ENCODE measurements at places on chromosomes 1 and 21. TPM values are rescaled to one million over a fixed set of nuclear protein-coding genes. Genes with fewer than 3 reads are reported as not detected.

DNA sequence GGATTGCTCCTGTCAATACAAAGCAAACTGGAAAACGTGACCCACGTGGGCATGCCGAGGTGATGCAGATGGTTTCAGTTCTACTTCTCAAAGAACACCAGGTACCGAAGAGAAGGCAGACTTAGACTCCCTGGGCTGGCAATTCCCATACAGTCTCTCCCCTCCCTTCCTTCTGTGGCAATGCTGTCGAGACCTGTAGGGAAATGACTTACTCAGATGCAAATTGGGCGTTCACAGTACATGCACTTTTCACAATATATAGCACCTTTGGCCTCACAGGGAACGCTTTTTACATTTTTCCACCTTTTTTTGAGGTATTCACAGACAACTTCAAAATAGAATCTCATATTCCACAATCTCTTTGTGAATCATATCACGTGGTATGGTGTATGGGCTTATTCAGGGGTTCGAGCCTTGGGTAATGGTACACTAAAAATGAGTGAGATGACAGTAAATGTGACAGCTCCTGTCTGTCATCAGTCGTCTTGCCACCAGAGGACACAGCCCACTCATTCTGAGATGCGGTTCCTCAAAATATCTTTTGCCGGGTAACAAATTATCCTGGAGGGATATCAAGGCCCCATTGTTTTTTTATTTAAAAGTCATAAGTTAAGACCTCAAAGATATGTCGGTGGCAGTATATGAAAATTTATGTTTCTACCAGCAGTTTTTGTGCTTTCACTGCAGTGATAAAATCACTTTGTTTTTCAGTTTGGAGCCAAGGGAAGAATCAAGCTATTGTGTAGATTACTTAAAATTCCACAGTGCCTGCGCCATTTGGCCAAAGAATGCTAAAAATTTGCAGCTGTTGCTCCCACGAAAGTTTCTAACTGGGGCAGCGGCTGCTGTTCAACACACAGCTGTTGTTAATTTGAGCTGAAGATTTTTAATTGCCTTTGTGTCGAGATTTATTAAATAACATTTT is 168.4 kb downstream of the ZZZ3 start:
- DNase-seq = no peak

DNA sequence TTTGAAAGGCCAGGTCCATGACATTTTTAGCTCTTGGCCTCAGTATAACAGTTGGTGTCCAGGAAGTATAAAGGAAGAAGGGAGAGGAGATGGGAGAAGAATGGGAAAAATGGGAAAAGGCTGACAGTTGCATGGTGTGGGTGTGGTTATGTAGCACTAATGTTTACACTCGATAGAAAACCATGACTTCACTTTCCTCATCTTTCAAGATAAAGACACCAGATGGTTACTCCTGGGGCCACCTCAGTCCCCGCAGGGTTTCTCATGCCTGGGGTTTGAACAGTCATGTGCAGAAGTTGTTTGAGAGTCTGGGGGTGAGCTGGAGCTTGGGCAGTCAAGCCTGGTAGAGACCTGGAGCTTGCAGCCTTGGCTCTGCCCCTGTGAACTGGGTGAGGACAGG is 7.9 kb downstream of the PGBD2 start:
- no peak for DNase-seq

DNA sequence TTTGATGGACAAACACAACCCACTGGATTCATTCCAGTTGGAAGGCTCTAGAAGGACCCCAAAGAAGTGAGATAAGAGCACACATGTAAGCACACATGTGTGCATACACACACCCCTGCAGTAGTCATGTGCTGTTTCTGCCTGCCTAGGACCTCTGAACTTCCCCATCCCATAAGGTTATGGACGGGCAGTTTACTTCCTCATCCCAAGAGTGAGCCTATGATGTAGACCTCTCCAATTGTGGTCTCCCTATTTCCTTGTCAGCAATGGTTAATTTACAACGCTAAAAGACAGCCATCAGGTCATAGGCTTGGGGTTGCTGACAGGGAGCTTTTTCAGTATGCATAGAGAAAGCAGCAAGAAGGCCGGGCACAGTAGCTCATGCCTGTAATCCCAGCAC is 15.4 kb upstream of the ADAR start:
- DNase-seq = no peak

The S100A12 gene
- polyA plus RNA-seq = not detected

The TMPRSS2 gene
- polyA plus RNA-seq = not detected

DNA sequence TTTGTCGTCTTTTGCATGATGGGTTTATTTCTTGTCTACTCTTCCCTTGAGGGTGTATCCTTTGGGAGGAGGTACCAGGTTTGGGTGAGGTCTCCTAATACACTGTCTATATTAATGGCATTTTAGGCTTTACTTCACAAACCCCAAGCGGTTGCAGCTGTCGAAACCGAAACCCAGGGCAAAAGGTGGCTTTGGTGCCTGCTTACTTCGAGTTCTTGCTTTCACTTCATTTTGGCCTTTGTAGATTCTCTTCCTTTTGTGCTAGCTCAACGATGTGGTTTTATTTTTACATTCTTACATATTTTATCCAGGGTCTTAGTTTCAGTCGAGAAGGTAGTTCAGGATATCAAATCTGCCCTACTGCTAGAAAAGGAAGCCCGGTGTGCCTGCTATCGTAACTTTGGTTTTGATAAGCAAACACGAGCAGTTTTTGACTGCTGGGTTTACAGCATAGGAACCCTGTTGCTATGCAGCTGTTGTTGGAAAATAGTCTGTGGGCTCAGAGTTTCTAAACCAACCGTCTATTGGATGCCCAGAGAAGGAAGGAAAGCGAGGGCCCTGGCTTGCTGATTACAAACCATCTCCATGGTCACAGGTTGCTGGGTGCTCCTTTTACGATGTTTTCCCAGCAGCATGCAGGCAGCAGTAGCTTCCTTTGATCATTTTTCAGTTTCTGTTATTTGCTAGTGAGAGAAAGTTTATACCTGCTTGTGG is 9.8 kb upstream of the TSPAN2 start:
- peak; percentile 60 for DNase-seq

The TRIM45 gene
- polyA plus RNA-seq = 0.06 TPM

- no peak for DNase-seq
Observed at GRCh38 chr1:153324912-153325311, 12.2 kb upstream of the PGLYRP3 start.

GRCh38 chr1:205226868-205227583 is 720 bp upstream of the TMCC2 start:
- DNase-seq = no peak

The HES5 gene
- polyA plus RNA-seq = not detected

- peak; percentile 6 for DNase-seq
Observed at GRCh38 chr1:119711804-119712341, at the start of gene PHGDH. Gene PHGDH (plus strand): TSS chr1:119711934. CDS start chr1:119712023, 89 bp downstream.

GRCh38 chr1:43279666-43280065 is 5.7 kb downstream of the C1orf210 start:
- DNase-seq = peak; percentile 7

DNA sequence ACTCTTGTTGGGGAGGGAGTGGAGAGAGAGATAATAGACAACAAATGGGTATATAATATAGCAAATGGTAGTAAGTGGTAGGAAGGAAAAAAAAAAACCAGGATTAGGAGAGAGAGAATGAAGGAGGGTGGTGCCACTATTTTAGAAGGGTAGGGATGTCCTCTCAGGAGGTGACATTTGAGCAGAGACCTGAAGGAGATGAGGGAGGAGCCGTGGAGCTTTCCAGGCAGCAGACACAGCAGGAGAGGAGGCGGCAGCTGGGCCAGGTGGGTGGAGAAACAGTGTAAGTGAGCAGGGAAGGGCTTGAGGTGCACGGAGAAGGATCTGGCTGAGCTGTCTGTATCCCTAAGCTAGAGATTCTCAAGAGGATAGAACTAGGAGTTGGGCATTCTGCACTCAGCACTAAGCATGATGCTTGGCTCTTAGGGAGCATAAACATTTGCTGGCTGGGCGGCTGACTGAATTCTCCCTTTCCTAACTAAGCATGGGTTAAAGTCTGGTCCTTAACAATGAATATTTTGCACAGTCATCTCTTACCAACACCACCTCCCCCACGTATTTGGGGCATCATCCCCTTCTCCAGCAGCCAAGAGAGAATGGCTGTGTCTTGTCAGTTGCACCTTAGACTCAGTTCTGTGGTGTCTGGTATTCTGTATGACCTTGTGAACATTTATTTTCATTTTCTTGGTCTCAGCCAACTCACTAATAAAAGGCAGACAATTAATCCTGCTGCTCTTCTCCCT is 27.6 kb upstream of the SARS1 start:
- no peak for DNase-seq

GRCh38 chr1:71881611-71882010 is 400.7 kb downstream of the NEGR1 start:
- no peak for DNase-seq

The PCAT6 gene
- 0.56 TPM for polyA plus RNA-seq

The AHCYL1 gene
- 46.6 TPM for polyA plus RNA-seq

DNA sequence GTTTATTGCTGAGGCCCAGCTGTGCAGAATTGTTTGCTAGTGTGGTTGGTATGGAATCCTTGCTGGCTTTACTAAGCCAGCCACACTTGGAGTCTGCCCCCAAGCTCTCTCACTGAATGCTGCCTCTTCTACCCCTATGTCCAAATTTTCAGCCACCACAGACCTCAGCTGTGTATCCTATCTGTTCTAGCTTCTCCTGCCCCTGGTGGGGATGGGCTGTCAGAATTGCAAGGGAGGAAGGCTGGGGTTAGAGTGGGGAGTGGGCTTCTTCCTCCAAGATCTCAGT is 4.4 kb downstream of the NHLH1 start:
- DNase-seq = no peak

DNA sequence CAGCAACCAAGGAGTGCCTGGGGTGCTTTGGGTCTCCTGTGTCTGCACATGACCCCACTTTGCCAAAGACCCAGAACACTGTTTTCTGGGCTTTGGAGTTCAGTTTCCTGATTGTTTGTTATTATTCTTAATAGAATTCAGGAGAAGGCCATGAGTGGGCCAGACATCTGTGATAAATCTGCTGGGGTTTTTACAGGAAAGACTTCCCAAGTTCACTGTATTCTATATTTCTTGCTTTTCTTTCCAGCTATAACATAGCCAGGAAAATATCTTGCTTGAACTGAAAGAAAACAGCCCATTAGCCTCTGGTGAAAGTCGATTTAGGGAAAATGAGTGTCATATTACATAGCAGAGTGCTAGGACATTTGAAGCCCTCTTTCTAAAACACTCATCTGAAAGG is 345.1 kb upstream of the USP24 start:
- DNase-seq = no peak
